Activated CD4-positive, alpha-beta T cell treated with anti-CD3 and anti-CD28 coated beads for 48 hours (primary cell): ENCODE measurements at places on chromosomes 6 and 20.

GRCh38 chr6:71114544-71114943 lies 157.7 kb upstream of the B3GAT2 start:
- no peak for DNase-seq

DNA sequence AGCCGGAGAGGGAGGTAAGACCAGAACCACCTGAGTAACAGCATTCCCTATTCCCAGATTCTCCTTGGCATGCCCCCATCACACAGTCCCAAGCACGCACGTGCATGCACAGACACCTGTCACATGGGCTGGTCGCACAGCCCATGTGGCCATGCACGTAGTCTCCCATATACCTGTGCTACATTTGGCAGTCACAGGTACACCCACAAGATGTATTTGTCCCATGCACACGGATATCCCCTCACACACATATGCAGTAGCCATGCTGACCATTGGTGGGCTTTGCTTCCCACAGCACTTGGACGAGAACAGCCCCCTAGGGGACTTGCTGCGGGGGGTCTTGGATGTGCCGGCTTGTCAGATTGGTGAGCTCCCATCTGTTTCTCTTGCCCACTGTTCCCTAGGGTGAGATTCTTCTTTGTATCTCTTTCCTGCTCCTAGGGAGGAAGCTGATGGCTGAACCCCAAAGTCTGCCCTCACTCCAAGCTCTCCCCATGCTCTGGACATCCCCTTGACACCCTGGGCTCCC lies 31.9 kb downstream of the PLCG1 start:
- no peak for DNase-seq

- no peak for DNase-seq
Observed at GRCh38 chr20:57071283-57071731, 195.1 kb downstream of the BMP7 start.

DNA sequence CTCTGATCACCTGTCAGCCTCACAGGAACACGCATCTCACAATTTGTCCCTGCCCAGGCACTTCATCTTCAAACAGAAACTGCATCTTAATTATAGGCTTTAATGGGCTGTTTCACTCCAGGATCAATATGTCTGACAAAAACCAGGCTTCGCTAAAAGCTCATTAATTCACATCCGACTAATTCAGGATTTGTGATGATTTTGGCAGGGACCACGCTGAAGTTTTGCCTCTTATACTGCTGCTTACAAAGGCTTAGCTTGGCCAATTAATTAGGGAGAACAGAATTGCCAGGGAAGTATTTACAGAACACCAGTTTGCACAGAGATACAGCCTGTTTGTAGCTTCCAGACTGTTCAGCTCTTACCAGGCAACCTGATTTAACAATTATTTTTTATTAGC lies 541.0 kb upstream of the SPTLC3 start:
- DNase-seq: no peak

DNA sequence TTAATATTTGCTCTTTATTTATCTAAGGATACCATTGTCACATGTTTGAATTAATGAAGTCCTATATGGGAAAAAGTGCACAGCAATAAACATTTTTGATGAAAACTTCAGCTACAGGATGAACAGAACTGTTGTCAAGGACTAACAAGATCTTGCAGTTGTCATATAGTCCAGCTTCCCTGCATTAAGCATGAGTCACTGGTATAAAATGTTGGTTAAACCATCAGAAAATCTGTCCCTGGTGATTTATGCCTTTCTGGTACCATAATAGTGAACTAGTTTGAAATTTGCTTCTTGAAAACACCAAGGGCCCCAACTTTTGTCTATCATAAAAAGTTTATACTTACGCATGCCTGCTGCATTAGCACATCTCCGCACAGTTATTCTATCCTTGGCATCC lies 60.4 kb upstream of the RSPO3 start:
- no peak for DNase-seq

- no peak for DNase-seq
Observed at GRCh38 chr6:118371955-118372354, 176.1 kb upstream of the PLN start.

- no peak for DNase-seq
Observed at GRCh38 chr6:10791673-10792072, 44.1 kb downstream of the TMEM14B start.

DNA sequence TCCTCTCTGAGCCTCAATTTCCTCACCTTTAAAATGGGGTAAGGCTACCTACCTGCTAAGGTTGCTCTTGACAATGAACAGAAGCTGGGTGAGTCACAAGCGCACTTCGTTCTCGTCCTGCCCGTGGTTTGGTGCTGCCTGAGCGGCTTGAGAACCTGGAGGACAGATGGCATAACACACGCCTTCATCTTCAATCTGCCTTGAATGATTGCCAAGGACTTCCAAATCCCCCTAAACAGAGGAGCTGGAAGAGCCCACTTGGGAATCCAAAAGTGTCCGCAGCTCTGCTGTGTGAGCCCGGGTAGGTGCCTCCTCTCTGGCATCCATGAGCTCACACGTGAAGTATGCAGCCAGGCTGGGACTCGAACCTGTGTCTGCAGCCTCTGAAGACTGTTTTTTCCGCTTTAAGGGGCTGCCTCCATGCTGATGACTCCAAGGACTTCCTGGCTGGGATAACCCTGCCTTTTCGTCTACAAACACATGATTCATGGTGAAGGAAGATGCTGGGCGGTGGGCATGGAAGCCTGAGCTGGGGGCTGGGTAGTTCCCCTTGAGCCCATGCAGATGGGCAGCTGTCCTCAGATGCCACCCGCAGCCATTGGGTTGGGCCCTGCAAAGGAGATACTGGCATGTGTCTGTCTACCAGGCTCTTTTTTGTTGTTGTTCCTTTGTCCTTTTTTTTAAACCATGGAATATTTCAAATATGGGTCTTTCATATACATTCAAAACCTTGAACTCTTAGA lies 25.3 kb upstream of the CSNK2A1 start:
- no peak for DNase-seq

DNA sequence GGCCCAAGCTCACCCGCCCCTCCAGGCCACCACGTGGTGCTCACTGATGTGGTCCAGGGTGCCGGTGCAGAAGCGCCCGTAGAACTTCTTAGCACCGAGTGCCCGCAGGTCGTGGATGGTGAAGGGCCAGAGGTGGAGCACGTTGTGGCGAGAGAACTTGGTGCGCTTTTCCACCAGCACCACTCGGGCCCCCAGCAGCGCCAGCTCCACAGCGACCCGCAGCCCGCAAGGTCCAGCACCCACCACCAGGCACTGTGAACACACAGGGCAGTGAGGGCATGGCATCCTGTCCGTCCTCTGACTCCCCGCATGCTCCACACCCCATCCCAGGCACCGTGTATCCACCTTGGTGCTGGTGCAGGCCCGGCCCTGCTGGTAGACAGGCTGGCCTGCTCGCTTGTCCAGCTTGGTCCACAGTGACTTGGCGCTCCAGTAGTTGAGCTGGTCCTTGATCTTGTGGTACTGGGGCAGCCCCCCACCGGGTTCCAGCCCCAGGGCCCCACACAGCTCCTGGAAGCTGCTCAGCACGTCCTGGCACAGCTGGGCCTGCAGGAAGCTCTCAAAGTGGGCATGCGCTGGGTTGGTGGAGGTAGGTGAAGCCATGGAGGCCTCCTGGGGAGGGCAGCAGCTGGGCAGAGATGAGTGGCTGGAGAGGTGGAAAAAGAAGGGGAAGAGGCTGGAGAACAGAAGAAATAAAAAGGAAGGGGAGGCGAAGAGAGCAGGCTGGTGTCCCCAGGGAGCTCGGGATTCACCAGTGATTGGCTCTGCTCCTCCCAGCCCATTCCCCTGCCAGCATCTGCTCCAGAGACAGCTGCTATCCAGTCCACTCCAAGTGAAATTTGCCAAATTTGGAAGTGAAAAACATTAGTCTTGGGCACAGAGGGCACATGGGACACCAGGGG lies 1.7 kb downstream of the MICAL1 start:
- DNase-seq: no peak
